ENCODE measurements at places on chromosomes 5 and 9.

DNA sequence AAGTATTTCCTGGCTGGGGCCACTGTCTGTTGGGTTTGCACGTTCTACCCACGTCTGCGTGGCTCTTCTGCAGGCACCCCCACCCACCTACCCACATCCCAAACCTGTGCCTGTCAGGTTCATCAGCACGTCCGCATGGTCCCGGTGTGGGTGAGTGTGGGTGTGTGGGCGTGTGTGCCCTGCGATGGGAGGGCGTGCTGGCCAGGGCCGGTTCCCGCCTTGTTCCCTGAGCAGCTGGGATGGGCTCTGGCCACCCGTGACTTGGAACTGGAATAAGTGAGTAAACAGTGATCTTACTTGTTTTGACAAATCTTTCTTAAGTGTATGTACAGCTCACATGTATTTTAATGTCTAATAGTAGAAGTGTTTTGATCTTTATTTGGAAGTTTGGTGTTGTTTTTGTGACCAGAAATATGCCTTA lies 20.4 kb downstream of the ERGIC1 start:
- DNase-seq, result no peak

DNA sequence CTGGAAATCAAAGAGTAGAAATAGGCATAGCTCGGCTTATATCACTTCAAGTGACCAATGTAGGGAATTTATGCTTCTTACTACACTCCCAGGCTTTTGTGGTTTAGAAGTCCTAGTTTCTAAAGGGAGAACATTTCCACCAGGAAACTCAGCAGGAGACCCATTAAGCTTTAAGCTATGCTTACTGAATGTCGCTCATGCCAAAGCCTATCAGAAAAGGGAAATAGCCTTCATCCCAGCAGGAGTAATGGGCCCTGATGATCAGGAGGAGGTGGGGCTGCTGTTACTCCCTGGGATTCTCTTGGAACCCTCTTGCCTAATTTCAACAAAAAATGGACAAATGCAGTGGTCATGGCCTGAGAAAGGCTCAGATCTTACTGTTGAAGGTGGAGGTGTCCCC lies 54.5 kb upstream of the SEMA6A start:
- no peak for DNase-seq

GRCh38 chr9:93028448-93029006 lies 30.0 kb upstream of the SUSD3 start:
- DNase-seq, result peak; percentile 52

DNA sequence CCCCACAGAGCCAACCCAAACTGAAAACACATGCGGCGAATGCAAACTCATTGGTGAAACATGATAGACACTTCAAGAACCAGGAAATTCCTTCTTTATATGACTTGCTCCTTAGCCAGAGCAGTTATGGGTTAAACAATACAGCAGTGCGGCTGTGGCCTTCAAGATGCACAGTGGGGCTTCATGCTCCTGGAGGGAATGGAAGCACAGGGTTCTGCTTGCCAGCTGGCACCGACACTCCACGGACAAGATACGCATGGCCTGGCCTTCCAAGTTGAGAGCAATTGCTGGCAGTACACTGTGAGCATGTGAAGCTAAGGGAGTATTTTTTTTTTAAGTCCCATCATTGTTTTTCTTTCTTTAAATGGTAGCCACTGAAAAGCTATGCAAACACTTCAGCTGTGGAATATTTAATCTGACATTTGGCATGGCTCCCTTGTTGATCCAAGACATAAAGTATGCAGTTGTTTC lies 451.6 kb upstream of the CD180 start:
- no peak for DNase-seq

DNA sequence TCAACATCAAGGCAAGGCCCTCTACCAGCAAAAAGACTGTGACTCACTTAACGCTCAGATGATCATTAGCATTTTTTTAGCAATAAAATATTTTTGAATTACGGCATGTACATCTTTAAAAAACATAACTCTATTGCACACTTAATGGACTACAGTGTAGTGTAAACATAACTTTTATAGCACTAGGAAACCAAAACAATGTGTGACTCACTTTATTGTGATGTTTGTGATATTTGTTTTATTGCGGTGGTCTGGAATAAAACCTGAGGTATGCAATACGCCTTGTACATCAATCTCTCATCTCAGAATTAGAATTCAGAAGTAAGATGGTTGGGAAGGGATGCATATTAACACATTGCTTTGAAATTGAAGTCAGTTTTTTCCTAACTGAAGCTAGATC lies 106.9 kb upstream of the PTCH1 start:
- no peak for DNase-seq

DNA sequence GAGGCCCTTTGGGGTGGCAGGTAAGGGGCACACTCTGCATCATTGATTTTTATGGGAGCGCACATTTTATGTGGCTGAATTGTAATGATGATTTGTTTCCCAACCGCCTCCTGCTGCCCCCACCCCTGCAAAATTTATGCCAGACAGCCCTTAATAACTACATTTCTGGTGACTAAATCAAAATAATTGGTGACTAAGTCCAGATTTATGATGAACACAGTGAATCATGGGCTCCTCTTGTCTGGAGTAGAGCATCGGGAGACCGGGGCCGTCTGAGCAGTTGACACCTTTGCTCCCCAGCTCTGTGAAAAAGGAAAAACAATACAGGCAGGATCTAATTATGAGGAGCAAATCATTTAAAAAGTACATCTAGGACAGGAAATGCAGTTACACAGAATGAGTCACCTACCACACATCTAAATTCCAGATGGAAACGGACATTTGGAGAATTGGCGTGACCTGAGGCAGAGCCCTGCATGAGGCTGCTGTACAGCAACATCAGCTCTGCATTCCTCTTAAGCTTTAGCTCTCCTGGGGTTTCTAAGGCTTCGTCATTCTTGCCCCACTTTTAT lies 58.9 kb downstream of the DOCK2 start:
- DNase-seq, result no peak

DNA sequence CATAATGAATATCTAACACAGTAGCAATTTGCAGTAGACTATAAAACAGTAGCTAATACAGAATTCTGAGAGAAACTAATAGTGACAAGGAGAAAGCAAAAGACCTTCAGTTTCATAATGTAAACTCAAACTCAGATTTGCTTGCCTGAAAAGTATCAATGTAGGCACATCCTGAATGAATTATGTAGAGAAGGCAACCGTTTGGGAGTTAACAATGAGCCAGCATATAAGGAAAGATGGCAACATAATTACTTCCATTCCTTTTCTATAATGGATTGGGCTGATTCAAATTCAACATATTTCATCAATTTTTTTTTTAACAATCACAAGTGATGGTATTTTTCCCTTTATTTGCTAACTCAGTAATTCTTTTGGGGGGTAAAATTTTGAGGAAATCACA lies 261.6 kb downstream of the SEMA5A start:
- DNase-seq, result no peak

GRCh38 chr5:133702791-133703770 lies 90.7 kb upstream of the FSTL4 start:
- DNase-seq, result no peak

GRCh38 chr9:126937444-126937843 lies 22.9 kb downstream of the RALGPS1 start:
- DNase-seq, result no peak

GRCh38 chr5:79513308-79513703 lies 628 bp downstream of the HOMER1 start:
- DNase-seq, result peak; percentile 25

DNA sequence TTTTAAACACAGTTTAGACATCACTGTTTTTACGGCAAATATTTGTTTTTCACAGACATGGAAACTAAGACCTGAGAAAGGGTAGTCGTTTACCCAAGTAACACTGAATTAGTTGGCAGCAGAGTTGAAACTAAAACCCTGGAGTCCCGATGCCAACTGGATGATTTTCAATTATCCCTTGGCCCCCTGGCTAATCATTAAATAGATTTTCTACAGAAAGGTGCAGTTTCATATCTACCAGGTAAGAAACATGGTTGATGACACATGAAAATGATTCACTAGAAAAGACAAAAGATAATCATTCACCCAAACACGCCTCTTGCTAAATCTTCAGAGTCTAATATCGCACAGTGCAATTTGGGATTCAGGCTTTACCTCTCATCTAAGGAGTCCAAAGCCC lies 136.9 kb downstream of the SEMA5A start:
- no peak for DNase-seq

DNA sequence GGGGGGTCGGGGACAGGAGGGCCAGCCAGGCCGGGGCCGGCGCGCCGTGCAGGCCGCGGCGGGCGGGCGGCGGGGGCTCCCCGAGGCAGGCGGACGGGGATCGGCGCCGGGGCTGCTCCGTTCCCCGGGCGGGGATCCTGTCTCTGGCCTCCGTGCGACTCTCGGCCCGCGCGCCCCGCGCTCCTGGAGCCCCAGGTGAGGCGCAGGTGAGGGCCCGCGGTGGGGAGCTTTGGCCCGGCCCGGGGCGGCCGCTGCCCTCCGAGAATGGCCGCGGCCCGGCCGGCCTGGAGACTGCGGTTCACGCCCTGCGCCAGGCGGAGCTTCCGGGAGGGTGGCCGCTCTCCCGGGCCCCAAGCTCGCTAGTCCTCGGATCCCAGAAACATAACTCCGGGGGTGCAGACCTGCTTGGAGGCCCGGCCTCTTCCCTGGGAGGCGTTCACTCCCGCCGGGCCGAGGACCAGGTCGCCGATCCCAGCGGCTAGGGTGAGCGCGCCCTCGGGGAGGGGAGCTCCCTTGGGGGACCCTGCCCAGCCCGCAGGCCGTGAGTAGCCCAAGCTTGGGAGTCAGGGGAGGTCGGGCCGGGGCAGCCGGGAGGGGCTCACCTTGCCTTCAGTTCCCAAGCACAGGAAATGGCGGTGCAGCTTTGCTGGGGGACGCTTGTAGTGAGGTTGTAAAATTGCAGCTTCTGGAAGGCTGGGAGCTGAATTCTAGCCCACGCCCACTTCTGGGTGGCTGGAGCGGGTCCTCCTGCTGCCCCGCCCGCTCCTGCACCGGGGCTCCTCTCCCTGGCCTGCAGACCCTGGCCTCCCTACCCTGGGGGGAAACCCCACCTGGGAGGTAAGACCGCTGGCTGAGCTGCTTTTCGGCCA lies 723 bp downstream of the PPP1R26 start:
- DNase-seq, result no peak

GRCh38 chr9:526904-527591 lies 312.4 kb downstream of the DOCK8 start:
- DNase-seq, result no peak

DNA sequence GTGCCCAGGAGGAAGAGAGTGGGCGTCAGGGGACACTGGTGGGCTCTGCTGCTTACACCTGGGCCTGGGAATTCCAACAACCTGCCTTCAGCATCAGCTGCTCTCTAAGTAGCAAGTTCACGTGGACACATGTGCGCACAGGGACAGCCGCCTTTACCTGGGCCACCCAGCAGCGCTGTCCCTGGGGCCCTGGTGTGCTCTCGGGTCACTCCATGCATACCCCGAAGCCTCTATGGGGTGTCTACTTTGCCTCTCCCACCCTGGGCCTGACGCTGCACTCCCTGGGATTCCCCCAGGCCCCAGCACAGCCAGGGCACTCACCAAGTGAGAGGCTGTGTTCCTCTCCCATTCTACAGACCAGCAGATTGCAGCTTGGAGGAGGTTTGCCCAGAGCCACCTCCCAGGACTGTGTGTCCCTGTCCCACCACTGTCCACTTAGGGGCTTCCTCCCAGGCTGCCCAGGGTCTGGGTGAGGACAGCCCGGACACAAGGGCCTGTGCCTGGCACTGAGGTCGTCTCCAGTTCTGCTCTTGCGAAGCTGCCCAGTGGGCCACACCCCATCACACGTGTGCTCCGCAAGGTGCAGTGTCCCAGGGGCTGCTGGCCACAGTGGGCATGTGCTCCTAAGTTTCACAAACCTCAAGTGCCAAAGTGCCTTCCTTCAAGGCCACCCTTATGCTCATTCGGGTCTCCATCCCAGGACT lies 5.9 kb downstream of the NINJ1 start:
- DNase-seq, result no peak

GRCh38 chr5:32249668-32250067 lies 63.1 kb downstream of the MTMR12 start:
- no peak for DNase-seq

DNA sequence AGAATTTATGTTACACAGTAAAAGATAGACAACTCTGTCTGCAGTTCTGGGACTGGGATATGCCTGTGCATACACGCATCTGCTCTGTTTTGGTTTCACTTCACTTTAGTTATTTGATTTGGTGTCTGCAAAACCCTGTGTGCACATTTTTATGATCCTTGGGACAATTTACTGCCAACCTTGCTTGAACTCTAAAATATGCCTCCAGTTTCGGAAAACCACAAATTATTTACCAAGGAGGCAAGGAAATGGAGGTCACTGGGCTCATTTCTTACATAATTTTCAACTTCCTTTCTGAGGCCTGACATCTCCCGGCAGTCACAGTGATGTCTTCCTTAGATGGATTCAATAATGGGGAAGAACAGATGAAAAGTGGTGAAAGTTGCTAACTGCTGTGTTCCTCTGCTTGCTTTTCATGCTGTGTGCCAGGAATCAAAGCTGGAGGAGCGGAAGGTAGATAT lies 61.2 kb upstream of the TAF11L2 start:
- no peak for DNase-seq

- DNase-seq, result no peak
Observed at GRCh38 chr5:72383280-72383679, 63.1 kb downstream of the PTCD2 start.

- DNase-seq, result no peak
Observed at GRCh38 chr5:149588936-149589335, 7.6 kb downstream of the ARHGEF37 start.

- DNase-seq, result no peak
Observed at GRCh38 chr5:141633871-141634561, 2.6 kb downstream of the HDAC3 start.

- no peak for DNase-seq
Observed at GRCh38 chr5:32187675-32188074, 13.6 kb upstream of the GOLPH3 start.

DNA sequence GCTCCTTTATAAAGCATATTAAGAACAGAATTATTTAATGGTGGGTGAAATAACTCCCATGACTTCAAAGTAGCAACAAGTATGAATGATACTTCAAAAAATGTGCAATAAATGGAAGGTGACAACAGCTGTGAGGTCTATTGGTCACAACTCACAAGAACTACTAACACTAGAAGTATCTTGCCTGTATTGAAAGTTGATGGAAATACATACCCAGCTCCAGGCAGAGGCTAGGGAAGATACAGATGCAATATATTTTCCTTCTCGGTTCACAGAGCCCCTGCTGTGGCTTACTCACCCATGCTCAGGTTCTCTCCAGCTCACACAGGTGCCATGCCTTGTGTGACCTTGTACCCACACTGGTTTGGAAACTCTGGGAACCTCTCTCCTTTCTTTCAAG lies 133.8 kb downstream of the LIFR start:
- DNase-seq, result no peak

- no peak for DNase-seq
Observed at GRCh38 chr9:26292943-26293342, 599.7 kb downstream of the CAAP1 start.

Measured in effector CD8-positive, alpha-beta T cell (primary cell).